ENCODE measurements at places on chromosomes 6 and 20.

DNA sequence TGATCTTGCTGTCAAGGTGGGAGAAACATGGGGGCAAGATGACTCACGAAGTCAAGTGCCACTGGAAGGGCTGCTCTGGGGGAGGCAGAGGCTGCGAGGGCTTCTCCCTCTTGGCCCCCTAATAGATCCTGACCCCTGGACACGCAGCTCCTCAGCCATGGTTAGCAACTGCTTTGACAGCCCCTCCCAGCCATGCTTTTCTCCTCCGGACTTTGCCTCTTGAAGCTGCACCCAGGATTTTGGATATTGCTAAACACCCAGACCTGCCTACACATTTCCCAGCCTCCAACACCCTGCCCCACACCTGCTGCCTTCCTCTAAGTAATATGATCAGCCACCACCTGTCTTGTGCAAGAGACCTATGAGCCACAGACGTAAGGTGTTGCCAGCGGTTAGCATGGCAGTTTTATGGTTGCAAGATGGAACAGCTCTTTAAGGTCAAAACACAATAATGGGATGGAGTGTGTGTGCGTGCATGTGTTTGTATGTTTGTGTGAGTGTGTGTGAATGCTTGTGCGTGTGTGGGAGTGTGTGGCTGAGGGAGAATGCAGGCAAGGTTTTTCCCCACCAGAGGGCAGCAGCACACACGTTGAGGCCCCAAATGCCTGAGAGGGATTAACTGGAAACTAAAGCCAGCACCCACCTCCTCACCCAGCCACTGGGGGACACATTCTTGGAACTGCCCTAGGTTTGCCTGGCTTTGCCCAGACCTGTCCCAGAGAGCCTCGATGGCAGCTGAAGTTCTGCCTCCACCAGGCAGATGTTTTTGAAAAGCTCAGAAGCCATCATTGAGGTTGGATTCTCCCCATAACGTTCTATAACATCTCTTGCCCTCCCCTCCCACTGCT lies 2.5 kb downstream of the IP6K3 start:
- peak; percentile 50 for DNase-seq

DNA sequence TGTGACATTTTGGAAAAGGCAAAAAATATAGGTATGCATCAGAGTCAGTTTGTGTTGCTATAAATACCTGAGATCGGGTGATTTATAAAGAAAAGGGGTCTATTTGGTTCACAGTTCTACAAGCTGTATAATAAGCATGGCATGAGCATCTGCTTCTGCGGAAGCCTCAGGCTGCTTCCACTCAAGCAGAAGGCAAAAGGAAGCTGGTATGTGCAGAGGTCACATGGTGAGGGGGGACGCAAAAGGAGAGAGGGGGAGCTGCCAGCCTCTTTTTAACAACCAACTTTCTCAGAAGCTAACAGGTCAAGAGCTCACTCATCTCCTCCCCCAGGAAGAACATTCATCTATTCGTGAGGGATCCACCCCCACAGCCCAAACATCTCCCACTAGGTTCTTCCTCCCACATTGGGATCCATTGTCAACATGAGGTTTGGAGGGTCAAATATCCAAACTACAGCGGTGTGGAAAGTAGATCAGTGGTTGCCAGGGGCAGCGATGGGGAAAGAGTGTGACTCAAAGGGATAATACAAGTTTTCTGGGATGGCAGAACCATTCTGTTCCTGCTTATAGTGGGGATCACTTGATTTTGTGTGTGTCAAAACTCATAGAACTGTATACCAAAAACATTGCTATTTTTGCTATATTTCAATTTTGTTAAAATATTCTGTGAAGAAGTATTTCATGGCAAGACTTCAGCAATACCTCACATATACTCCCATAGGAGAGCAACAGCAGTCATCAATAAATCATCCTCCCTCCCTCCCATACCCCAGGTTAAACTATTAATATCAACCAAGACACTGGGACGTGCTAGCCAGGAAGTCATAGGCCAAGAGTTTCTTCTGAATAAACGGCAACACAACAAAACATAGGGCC lies 9.9 kb upstream of the FAM50B start:
- DNase-seq: no peak

DNA sequence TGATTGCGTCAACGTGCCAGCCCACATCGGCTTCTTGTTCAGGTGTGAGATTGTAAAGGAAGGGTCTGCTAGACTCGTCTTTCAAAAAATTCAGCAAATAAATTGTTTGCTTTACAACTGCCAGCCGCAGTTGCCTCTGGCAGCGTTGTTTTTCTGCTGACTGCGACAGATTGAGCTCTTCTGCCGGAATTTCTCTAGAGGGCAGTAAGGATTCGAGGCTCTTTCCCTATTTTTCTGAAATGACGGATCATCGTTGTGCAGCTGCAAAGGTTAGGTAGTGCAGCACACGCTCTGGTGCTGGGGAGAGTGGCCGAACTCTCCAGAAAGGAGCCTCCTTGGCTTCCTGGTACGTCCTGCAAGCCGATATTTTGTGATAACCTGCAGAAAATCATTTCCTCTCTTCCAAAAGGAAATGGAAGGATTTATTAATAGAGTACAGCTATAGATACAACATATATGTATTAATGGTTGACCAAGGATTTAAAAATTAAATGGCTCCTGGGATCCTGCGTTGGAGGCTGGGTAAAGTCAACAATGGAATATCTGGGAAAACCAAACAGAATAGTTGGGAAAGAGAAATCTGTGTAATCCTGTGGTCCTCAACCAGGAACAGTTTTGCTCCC lies 121.9 kb upstream of the ZFP64 start:
- no peak for DNase-seq

GRCh38 chr20:43751167-43752050 lies 24.6 kb upstream of the GTSF1L start:
- DNase-seq: peak; percentile 21

- no peak for DNase-seq
Observed at GRCh38 chr20:62900692-62901584, 25.4 kb downstream of the DIDO1 start.

DNA sequence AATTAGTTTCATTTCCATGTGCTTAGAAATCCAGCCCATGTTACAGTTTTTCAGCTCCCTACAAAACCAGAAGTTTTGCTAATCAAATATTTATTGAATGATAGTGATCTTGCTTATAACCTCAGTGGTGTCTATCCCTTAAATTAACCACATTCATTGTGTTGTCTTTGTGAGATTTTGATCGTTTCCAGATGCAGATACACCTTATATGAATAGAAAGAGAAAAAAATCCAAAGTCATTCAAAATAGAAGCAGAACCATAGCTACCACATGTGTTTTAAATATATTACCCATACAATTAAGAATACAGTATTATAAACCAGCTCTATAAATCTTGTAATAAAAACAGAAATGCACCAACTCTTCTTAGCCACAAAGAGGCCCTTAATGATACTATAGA lies 60.6 kb upstream of the RREB1 start:
- no peak for DNase-seq

- DNase-seq: no peak
Observed at GRCh38 chr6:41494212-41495110, 51.7 kb upstream of the FOXP4 start.

DNA sequence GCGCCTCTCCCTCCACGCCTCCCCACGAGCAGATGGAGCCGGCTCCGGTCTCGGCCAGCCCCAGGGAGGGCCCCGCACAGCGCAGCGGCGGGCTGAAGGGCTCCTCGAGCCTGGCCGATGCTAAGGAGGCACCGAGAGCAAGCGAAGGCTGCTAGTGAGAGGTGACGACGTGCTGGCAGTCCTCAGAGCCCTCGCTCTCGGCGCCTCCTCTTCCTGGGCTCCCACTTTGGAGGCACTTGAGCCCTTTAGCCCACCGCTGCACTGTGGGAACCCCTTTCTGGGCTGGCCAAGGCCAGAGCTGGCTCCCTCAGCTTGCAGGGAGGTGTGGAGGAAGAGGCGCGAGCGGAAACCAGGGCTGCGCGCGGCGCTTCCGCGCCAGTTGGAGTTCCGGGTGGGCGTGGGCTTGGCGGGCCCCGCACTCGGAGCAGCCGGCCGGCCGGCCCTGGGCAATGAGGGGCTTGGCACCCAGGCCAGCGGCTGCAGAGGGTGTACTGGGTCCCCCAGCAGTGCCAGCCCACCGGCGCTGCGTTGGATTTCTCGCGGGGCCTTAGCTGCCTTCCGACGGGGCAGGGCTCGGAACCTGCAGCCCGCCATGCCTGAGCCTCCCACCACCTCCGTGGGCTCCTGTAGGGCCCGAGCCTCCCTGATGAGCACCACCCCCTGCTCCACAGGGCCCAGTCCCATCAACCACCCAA lies 2.5 kb upstream of the TMEM14C start:
- peak; percentile 29 for DNase-seq

- DNase-seq: no peak
Observed at GRCh38 chr6:91864911-91865310, 1278.0 kb upstream of the MAP3K7 start.

GRCh38 chr6:38915205-38915925 lies 133.2 kb upstream of the GLP1R start:
- no peak for DNase-seq

- no peak for DNase-seq
Observed at GRCh38 chr6:137864812-137865508, 2.1 kb upstream of the TNFAIP3 start.

- DNase-seq: no peak
Observed at GRCh38 chr6:70289299-70289698, 13.6 kb downstream of the COL9A1 start.

GRCh38 chr6:28747631-28748157 lies 176.1 kb downstream of the TRIM27 start:
- DNase-seq: no peak

DNA sequence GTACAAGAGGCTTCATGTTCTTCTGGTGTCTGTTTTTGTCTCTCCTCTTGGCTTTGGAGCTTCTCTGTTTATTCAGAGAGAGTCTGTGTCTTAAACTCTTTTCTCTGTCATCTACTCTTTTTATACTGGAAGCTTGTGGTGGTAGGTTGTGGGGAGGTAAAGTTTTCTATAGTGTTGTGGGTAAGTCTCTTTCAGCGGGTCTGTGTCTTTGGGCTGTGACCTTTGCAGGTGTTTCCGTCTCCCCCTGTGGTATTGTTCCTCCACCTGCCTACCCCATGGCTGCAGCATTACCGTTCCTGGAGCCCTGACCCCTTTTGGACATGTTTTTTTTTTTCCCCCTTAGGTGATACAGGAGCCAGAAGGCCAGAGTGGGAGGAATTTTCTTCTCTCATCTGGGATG lies 37.9 kb upstream of the FERMT1 start:
- no peak for DNase-seq

GRCh38 chr20:44702776-44703175 lies 12.4 kb upstream of the CCN5 start:
- DNase-seq: no peak

DNA sequence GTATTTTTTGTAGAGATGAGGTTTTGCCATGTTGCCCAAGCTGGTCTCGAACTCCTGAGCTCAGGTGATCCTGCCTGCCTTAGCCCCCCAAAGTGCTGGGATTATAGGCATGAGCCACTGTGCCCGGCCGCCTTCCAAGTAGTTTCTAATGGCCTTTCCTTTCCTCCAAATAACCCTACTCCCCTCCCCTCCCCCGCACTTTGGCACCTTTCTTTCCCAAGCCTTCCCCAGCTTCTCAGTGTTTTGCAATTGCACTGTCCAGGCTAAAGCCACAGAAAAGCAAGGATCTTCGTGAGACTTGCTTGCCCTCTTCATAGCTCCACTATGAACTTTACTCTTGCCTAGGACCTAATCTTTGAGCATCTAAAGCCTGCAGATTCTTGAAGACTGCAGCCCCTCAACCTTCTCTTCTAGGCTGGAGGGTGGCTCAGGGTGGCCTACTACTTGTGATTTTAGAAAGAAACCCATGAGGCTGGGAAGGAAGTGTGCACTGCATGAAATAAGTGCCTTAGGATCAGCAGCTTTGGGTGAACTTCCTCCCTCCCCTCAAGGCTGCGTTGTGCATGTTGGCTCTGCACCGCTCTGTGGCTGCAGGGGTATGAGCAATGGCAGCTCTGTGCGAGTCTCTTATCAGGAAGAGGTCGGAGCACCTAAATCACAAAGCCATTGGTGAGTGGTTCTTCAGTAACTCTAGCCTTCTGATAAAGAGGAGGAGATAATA lies 152.4 kb upstream of the SNX9 start:
- DNase-seq: no peak

DNA sequence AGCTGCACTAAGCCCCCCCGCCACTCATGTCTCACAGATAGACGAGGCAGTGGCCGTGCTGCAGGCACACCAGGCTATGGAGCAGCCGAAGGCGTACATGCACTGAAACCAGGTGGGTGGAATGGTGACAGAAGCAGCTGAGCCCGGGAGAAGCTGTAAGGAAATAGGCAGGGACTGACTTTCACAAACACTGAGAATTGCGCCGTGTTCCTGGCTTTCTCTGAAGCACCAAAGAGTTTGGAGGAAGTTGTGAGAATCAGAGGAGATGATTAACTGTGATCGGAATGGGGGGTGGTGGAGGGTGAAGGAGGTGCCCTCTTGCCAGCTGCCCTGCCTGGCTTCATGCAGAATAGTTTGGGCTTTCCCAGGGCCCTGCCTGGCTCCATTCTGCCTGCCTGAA lies 21.6 kb downstream of the TOMM34 start:
- DNase-seq: no peak
